ENCODE measurements at places on chromosomes 12 and 14.

GRCh38 chr12:104312654-104313053 lies 9.1 kb downstream of the EID3 start:
- DNase-seq, result no peak

GRCh38 chr12:118649765-118650585 lies 273.6 kb downstream of the SUDS3 start:
- no peak for DNase-seq

DNA sequence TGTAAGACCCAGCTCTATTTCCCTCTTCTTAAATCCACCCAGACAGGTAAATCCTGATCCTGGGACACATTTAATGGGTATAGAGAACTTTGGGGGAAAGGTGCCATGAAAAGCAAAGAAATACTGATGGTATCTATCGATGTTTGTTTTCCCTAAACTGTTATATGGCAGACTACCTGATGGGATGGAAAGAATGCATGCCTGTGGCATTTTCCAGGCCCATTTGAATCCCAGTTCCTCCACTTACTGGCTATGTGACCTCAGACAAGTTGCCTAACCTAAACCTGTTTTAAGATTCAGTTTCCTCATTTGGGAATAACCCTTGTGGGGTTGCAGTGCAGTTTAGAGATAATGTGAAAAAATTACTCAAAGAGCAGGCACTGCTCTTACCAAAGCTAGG lies 404.5 kb downstream of the FUT8 start:
- no peak for DNase-seq

DNA sequence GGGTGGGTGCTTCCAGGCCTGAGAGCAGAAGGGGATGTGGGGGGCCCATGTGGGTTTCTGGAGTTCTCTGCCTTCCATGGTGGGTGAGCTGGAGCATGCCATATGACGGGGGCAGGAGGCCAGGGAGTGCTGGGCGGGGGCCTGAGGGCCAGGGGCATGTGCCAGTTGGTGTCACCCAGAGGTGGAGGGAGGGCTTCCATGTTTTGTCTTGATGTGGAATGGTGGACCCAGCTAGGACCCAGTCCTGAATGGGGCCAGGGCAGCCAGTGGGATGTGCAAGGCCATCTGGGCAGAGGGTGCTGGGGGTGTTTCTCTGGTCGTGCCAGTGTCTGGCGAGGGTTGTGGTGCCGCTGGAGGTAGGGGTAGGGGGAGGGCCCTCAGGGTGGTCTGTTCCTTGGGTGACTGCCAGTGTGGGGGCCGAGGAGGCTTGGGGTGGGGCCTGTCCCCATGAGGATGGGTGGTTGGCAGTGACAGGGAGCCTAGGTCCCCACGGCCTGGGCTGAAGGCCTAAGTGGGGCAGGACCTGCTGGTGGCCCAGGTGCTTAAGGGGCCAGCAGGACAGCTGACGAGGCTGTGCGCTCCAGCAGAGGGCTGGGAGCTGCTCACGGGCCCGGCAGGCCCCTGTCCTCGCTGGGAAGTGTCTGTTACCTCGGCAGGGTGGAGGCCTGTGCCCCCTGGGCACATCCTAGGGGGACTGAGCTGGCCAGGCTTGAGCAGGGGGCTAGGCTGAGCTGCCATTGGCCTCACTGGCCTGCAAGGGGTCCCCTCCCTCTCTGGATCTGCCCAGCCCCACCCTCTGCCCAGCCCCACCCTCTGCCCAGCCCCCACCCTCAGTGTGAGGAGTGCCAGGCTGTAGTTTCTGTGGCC lies 26.8 kb downstream of the CEP170B start:
- no peak for DNase-seq

DNA sequence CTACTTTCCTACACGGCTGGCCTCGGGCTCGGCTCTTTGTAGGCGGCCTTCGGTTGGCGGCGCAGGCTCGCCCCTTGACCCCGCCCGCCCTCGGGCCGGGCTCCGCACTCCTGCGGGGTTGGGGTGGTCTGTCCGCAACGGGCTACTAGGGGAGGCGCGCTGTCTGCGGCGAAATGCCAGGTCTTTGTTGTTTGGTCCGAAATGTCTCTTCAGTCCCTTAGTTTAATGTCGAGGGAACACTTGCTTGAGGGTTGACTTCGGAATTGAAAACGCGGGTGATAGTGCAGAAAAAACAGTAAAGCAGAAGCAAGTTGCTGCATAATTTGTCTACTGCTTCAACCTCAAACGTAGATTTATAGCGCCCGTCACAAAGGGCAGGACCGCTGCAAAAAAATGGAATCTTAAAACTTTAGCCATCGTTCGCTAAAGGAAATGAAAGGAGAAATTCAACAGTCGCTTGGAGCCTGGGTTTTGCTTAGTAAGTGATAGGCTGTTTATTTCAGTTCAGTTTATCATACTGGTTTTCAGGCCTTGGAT lies 390 bp downstream of the JKAMP start:
- no peak for DNase-seq

GRCh38 chr14:85687456-85687855 lies 157.5 kb downstream of the FLRT2 start:
- DNase-seq, result no peak

DNA sequence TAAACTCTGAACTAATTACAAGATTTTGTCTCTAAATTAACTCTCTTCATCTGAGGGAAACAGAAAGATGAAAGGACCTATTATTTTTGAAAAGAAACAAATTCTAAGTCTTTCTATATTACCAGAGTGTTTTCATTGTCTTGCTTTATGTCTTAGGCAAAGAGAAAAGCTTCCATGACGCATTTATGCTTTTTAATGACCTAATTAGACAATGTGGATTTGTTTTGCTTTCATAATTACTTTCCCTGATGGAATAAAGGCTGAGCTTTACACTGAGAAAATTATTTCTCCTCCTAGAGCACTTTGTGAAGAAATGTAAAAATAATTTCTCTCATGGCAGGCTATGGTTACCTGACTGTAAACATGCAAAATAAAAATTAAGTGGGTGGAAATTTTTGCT lies 138.0 kb upstream of the SLCO1C1 start:
- no peak for DNase-seq
